ENCODE measurements at places on chromosomes 16 and 17. TPM values are rescaled to one million over a fixed set of nuclear protein-coding genes. Genes with fewer than 3 reads are reported as not detected.

C17orf78 gene
- 0.31 TPM for polyA plus RNA-seq

DNA sequence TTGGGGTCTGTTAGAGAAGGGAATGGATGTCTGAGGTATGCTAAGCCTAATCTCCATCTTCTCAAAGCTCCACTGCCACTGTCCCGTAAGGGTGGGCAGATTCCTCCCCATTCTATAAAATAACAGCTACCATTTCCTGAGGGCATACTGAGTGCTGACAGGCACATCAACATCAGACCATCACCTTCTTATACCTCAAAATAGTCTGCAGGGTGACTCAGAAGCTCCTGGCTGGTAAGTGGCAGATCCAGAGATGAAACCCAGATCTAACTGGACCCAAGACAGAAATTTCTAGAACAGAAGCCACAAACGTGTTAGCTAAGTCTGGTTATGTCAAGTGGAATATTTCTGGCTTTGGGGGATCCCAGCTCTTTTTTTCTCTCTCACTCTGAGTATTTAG is 548.0 kb downstream of the WWOX start:
- no peak for DNase-seq

DNA sequence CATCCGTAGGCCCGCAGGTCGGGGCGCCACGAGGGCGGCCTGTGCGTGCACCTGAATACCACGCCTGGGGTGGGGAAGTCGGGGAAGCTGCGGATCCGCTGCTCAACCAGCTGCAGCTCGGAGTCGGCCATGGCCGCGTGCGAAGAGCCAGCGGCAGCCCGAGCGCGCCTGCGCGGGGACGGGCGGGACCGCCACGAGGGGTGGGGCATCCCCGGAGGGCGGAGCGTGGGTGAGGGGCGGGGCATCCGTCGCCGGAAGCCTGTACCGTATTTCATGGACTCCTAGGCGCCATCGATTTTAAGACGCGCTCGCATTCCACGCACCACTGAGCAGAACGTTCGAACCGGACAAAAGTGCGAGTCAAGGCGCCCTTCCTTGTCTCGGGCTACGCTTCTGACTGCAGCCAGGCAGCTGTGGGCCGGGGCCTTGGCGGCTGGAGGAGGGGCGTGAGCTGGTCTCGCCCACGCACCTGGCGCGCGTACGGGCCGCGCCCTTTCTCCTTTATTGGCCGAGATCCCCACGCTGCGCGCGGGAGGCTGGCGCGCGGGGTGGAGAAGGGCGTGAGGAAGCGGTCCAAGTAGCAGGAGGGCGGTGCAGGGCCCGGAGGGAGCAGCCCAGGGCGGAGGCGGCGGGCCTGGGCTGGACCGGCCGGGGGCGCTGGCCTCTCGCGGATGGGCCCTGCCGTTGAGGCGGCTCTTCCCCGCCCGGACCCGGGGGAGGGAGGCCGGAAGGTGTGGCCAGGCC is at the start of gene APRT:
Gene APRT (minus strand): TSS at position 160 of the 744 bp plus-strand sequence. CDS start 29 bp downstream, at position 131.
- DNase-seq: peak; percentile 93

USP36 gene
- polyA plus RNA-seq: 43.6 TPM

- DNase-seq: peak; percentile 74
These were observed 62.4 kb downstream of the BAIAP2 start for GRCh38 chr17:81097134-81097942.

DNA sequence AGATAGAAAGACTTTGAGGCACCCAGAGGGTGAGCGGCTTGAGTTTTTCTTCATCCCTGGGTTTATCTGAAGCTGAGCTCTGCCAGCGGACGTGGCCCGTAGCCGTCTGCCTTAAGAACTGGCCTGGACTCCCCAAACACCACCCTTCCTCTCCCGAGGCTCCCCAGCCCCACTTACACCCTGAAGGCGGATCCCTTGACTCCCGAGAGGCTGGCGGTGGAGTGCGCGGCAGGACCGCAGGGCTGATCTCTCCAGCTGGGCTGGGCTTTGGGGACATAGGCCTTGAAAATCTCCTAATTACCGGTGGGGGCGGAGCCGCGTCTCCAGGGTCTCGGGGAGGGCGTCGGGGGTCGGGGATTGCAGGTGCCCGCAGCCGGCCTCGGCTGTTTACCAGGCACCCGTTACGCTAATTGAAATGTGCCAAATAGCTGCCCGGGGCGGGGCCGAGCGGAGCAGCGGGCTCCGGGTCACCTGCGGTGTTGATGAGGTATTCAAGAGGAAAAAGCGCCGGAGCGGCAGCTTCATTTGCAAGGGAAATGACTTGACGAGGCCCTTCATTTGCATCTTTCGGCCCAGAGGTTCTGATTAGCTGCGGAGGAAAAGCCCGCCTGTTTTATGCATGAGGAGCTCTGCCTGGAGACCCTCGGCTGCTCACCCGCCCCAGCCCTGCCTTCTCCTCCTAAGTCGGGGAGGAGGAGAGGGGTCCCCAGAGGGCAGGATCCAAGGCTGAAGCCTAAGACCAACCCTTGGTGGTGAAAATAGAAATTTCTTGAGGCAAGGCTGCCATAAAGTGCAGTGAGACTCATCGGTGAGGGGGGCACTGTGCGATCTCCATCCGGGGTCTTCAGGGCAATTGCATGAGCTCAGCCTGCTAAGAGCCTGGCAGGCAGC is 100.7 kb downstream of the MGAT5B start:
- peak; percentile 42 for DNase-seq

GRCh38 chr17:81473019-81473418 is 39.6 kb downstream of the ACTG1 start:
- no peak for DNase-seq

GRCh38 chr16:83266848-83267553 is 540.8 kb upstream of the HSBP1 start:
- DNase-seq: no peak

CDH15 gene
- 10.6 TPM for polyA plus RNA-seq

DNA sequence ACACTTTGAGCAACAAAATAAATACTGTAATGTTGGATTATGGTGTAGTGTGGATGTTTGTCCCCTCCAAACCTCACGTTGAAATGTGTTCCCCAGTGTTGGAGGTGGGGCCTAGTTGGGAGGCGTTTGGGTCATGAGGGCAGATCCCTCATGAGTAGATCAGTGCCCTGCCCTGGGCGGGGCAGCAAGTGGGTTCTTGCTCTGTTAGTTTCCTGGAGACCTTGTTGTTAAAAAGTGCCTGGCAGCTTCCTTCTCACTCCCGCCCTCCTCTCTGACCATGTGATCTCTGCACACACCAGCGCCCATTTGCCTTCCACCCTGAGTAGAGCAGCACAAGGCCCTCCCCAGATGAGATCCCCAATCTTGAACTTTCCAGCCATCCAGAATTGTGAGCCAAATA is 67.7 kb downstream of the MPRIP start:
- DNase-seq: no peak

UTS2R gene
- not detected for polyA plus RNA-seq

PLEKHG4 gene
- 30.2 TPM for polyA plus RNA-seq
